ENCODE measurements at places on chromosomes 5 and 9.

DNA sequence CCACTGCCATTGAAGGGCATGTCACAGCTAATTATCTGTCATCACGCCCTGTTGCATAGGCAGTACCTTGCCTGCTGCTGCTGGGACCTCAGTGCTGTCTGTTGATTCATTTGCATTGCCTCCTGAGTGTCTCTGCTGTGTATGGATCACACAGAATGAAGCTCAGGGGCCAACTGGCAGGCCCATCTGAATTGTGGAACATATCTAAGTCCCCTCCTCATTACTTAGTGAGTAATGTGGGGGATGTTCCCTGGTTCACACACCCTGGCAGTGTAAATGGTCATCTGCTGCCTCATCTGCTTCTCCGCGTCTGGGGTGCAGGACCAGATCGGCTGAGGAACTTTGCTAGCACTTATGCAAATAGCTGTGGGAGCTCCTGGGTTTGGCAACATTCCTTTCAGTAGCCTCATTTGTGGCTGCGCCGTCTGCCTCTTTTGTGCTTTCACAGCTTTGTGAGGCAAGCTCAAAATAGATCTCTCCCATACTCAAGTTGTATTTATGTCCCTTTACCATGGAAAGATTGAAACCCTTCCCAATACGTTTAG, 25.4 kb downstream of the TYRP1 start:
- DNase-seq = no peak

DNA sequence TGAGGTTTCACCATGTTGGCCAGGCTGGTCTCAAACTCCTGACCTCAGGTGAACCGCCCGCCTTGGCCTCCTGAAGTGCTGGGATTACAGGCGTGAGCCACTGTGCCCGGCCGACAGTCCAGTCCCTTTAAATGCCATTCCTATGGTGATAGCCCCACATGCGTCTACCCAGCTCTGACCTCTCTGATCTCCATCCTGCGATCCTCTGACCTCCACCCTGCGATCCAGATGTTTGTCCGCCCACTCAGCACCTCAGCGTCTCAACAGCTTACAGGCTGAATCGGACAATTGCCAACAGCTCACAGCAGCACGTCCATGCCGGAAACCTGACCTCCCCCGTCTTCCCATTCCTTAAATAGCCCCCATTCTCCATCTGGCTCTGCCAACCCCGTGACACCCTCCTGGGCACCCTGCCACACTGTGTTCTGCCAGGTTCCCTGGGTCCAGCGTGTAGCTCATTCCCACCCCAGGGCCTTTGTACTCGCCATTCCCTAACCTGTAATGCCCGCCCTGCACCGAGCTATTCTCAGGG, 44.0 kb upstream of the RNU6ATAC start:
- peak; percentile 66 for DNase-seq

GRCh38 chr5:37603072-37603471, 224.0 kb downstream of the WDR70 start:
- DNase-seq = no peak

- DNase-seq = no peak
These were observed 31.4 kb upstream of the SARDH start for GRCh38 chr9:133769511-133770075.

DNA sequence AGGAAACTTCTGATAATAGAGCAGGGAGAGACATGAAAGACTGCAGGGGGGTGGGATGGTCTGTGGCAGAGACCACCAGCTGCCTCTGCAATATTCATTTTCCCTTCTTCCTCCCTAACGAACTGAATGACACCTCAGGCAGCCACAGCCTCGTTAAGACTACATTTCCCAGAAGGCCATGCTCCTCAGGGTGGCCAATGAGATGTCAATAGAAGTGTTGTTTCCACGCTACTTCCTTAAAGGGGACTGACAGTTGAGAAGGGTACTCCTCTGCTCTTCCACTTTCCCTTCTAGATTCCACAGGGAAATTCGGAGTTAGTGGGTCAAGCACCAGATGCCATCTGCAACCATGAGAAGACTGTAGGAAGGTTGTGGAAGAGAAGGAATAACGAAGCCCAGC, 52.0 kb upstream of the DAPK1 start:
- no peak for DNase-seq

Measured in breast epithelium (tissue), 4 donors.